ENCODE measurements at places on chromosomes 7 and 10.

GRCh38 chr7:100369105-100369504 lies 4.2 kb upstream of the PILRA start:
- DNase-seq, result no peak

GRCh38 chr10:127854769-127855590 lies 37.8 kb downstream of the CLRN3 start:
- DNase-seq, result peak; percentile 35

- no peak for DNase-seq
Measured at GRCh38 chr7:34333184-34333583, 324.8 kb upstream of the NPSR1 start.

- DNase-seq, result peak; percentile 37
Measured at GRCh38 chr7:34091321-34091917, 186.1 kb downstream of the BMPER start.

GRCh38 chr10:111057006-111057405 lies 19.8 kb upstream of the ADRA2A start:
- DNase-seq, result no peak

GRCh38 chr7:74473116-74473515 lies 19.4 kb downstream of the GTF2IRD1 start:
- no peak for DNase-seq

- no peak for DNase-seq
Measured at GRCh38 chr7:77444123-77444522, 28.0 kb upstream of the GSAP start.

- no peak for DNase-seq
Measured at GRCh38 chr7:125136341-125136740, 206.7 kb upstream of the POT1 start.
